CD4-positive, alpha-beta T cell treated with Interleukin-4 for 4 hours (primary cell): ENCODE measurements at places on chromosomes 4 and X.

DNA sequence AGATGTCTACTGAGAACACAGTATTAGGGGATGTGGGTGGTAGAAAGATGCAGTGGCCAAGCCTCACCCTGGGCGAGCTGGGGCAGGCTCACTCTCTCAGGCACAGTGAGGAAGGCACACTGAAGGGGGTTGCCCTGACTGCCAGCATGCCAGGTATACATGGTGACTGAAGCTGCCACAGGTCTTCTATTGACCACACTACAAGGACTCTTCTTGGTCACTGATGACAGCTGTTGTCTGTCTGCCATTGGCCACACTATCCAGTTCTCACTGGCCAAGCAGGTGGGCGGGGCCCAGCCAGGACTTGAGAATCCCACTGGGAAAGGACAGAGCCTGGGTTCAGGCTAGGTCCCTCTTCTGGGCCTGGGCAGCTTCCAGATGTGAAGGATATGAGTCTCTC lies 39.7 kb upstream of the TBC1D14 start:
- DNase-seq = no peak

GRCh38 chrX:10156199-10157031 lies at the start of gene CLCN4:
CLCN4 (plus strand) TSS chrX:10156975; CDS start chrX:10185033, 28,058 bp downstream.
- DNase-seq = no peak

GRCh38 chr4:3660928-3661515 lies 105.2 kb upstream of the ADRA2C start:
- DNase-seq = no peak

GRCh38 chr4:100827756-100828155 lies 309.9 kb upstream of the EMCN start:
- no peak for DNase-seq

DNA sequence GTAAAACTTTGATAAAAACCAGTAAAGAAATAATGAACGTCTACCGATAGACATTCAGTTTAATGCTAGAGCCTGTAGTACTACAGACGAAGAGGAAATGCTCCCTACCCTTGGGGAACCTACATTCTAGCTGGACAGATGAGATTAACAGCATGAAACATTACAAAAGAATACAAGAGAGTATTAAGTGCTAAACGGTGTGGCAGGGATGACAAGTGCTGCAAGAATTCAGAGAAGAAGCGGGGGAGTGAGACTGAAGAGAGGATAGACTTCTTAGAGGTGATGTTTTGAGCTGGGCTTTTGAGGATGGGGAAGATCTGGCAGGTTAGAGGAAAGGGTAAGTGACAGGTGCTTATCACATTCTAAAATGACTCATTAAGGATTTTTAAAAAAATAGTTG lies 52.6 kb upstream of the ESX1 start:
- no peak for DNase-seq

GRCh38 chrX:20171887-20172286 lies 30.2 kb upstream of the EIF1AX start:
- DNase-seq = no peak

DNA sequence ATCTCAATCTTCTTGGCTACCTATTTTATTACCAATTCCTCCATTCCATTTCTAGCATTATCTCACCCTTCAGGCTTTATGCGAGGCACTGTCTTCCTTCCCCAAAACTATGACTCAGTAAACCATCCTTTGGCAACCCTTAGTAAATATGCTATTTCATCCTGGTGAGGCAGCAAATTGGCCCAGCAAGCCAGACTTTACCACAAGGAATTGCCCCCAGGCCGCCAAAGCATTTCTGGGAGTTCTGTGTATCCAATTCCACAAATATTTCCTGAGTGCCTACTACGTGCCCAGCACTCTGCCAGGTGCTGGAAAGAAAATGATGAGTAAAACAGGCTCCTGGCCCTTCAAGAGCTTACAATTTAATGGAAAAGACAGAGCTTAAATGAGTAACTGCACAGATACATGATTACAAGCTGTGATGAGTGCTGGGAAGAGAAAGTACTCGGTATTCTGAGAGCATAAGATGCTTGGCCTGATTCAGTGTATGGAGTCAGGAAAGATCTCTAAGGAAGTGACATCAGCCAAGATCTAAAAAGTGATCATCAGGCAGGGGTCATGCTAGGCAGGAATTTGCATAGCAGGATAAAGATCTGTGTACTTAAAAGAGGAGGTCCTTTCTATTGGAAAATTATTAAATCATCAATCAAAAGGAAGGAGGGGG lies 193.8 kb downstream of the ADAMTS3 start:
- no peak for DNase-seq

DNA sequence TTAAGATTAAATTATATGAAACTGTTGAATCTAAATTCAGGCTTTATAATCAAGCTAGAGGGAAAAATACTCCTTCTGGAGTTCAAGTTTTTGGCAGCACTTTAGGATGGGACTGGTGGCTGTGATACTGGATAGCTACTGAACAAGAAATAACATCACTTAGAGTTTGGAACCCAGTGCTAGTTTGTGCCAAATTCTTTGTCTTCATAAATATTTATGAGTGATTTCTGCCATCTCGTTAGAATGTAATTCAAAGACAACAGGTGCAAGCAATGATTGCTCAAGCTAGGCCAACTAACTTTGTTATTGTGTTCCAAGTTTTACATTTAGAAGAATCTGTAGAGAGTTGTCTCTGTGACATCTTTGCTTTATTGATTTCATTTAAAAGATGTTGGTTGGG lies 417.9 kb downstream of the FAT4 start:
- DNase-seq = no peak

GRCh38 chr4:148444296-148445070 lies 2.3 kb upstream of the NR3C2 start:
- peak; percentile 37 for DNase-seq

DNA sequence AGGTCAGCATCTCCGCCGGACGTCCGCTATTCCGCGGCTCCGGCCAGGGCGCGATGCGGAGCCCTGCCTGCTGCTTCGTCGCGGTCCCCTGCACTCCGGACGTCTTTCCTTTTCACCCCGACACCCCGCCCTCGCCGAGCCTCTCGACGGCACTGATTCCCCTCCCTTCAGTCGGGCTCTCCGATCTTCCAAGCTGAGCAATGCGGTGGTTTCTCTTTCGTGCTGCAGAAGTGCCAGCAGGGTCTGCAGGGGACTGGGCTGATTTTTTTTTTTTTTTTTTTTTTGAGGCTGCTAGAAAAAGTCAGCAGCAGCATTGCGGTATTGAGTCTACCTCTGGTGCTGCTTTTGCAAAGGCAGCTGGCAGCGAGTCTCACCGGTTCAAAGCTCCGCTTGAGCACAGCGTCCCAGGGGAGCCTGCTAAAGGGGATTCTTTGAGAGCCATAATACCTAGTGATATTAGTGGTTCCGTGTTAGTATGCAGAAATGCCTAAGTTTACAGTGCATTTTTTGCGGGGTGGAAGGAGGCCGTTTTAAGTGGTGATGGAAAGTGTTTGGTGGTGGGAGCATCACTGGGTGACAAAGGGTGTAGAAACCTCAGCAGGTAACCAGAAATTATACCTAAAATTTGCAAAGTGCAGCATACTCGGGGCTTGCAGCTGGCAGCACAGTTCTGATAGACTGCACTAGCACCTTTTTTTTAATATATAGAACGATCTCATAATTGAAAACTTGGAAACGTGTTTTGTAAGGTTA lies 969 bp downstream of the STIM2 start:
- peak; percentile 86 for DNase-seq

DNA sequence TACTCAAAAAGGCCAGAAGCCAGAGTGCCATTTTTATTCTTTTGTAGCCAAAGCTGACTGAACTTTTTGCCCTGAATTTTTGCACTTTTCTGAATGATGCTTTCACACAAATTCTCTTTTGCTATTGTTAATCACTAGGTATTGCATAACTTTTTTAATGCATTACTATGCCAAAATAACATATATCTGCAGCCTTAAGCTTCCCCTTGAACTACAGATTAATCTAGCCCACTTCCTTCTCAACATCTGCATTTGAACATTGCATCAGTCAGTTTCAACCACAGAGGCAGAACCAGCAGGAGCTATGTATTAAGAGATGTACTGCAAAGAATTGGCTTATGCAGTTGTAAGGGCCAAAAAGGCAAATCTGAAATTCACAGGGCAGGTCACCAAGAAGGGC lies 197.6 kb upstream of the GYPA start:
- no peak for DNase-seq

GRCh38 chr4:156971676-156972378 lies at the start of gene PDGFC:
PDGFC (minus strand) TSS chr4:156971799; CDS start chr4:156970903, 896 bp downstream.
- DNase-seq = no peak

DNA sequence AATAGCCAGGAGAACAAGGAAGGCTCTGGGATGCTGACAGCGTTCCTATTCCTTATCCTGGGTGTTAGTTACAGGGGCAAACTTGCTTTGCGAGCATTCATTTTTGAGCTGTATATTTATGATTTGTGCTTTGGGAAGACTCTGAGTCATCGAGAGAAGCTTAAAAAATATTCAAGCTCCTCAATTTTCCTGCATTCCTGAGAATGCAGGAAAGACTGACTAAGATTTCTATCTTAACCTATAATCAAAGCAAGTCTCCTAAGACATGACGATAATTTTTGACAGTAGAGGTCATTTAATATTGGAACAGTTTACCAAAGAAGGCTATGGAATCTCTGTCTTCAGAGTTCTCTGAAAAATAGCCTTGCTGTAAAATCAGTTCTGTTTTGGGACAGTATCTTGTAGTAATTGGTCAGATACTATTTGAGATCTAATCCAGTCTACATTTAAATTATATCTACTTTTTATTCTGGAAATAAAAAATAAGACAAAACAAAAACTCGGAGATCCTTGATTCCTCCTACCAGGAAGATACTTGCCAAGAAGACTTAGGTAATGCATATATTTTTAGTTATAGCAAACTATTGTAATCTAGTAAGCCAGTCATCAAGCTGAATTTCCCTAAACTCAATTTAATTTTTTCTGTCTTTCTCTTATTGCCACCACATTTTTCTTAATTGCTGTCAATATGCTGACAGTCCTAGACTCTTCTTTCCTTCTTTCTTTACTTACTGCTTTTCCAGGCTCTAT lies 31.7 kb downstream of the BBS12 start:
- no peak for DNase-seq

DNA sequence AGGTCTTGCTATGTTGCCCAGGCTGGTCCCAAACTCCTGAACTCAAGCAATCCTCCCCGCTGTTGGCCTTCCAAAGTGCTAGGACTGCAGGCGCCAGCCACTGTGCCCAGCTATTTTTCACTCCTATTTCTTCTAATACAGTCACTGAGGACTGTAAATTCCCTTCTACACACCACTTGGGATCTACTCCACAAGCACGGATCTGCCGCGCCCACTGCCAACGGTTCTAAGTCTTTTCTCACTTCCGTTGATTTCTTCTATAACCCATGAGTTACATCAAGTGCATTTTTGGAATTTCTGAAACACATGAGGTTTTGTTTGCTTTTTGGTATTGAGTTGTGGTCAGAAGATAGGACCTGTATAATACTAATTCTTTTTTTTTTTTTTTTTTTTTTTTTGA lies 48.6 kb downstream of the FAM53A start:
- DNase-seq = no peak

GRCh38 chr4:10879411-10880110 lies 195.0 kb upstream of the CLNK start:
- DNase-seq = no peak

DNA sequence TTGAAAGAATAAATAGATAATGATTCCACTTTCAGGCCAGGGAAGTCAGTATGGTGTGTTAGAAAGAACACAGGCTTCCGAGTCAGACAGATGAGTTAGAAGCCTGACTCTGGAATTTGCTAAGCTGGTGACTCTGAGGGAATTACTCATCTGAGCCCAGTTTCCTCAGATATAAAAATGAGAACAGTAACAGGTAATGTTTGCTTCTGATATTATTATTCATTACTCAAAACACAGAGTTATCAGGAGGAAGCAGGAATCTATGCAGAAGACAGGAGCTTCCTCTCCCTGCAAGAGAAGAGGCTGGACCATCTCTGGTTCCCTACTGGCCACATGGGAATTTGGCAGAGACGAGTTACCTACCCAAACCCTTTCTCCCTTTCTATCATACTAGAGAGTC lies 163.1 kb downstream of the EVC2 start:
- no peak for DNase-seq

GRCh38 chr4:185599553-185600243 lies 64.4 kb upstream of the PDLIM3 start:
- DNase-seq = no peak

- DNase-seq = no peak
These were observed 33.7 kb downstream of the STK32B start for GRCh38 chr4:5084911-5085475.

DNA sequence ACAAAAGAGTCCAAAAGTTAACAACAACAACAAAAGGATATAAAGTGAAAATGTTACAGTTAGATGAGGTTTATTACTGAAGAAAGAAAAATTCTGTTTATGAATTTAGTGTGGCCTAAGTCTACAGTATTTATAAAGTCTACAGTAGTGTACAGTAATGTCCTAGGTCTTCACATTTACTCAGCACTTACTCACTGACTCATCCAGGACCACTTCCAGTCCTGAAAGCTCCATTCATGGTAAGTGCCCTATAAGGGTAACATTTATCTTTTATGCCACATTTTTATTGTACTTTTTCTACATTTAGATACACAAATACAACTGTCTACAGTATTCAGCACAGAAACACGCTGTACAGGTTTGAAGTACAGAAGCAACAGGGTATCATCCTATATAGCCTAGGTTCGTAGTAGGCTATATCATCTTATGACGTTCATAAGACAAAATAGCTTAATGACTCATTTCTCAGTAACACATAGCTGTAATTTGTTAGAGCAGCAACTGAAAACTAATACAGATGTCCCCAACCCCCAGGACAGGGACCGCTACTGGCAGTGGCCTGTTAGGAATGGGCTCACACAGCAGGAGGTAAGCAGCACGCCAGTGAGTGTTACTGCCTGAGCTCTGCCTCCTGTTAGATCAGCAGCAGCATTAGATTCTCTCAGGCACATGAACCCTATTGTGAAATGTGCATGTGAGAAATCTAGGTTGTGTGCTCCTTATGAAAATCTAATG lies 61.3 kb downstream of the CENPC start:
- DNase-seq = no peak

DNA sequence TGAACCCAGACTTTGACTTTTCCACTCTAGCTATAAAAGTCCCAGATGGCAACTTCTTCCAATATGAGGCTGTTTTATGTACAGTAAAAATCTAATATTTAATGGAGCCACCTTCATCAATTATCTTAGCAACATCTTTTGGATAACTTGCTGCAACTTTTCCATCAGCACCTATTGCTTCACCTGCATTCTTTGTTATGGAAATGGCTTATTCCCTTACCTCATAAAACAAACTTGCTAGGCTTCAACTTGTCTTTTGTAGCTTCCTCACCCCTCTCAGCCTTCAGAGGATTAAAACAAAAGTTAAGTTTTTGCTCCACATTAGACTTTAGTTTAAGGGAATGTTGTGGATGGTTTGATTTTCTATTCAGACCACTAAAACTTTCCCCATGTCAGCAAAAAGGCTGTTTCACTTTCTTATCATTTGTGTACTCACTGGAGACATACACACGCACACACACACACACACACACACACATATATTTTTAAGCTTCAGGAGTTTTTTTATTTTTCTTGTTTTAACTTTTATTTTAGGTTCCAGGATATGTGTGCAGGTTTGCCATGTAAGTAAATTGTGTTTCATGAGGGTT lies 1296.1 kb upstream of the PABPC4L start:
- no peak for DNase-seq
